Progenitor cell of endocrine pancreas (in vitro differentiated cells): ENCODE measurements at places on chromosomes 7 and 10.

DNA sequence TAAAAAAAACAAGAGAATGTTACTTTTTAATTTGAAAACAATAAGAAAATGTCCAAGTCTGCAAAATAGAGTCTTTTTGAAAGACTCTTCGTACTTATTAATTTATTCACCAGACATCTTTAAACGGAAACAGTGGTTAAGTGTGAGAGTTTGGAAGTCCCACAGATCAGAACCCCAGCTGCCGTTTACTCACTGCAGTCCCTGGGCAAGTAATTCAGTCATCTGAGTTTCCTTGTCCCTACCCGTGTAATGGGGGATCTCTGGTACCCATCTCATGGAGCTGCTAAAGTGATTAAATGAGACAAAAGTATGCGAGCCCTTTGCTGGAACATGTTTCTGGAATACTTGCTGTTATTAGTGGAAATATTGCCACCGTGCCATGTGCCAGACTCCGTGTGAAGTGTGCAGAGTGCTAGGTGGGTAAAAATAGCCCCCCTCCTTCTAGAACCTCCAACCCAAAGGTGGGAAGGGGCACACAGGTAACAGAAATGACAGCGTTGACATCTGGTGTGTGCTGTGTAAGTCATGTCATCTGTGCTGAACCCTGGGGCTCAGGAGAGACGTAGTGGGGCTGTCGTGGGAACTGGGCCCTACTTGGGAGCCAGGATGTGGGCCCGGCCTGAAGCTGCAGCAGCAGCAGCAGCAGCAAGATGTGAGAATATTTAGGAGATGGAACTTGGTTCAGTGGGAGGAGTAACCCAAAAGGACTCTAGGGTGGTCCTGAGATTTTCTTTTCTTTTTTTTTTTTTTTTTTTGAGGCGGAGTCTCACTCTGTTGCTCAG, 140.5 kb downstream of the CUX1 start:
- DNase-seq, result no peak

- no peak for DNase-seq
Measured at GRCh38 chr7:104973909-104974415, 40.0 kb upstream of the KMT2E start.

GRCh38 chr10:1009071-1009494, 16.6 kb downstream of the IDI2 start:
- no peak for DNase-seq

DNA sequence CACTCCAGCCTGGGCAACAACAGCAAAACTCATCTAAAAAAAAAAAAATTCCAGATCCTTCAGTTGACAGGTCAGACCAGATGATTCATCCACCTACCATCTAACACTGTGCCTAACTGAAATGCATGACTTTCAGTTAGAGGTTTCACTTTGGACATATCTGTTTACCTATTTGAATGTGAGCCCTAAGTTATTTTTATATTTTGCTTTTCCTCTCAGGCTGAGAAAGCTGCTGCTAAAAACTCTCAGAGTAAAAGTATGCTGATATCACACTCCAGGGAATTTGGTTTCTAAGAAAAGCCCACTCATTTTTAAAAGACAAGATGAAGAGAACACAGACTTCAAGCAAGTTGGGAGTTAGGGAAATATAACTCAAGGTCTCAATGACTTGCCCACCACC, 126.0 kb downstream of the SGMS1 start:
- no peak for DNase-seq

DNA sequence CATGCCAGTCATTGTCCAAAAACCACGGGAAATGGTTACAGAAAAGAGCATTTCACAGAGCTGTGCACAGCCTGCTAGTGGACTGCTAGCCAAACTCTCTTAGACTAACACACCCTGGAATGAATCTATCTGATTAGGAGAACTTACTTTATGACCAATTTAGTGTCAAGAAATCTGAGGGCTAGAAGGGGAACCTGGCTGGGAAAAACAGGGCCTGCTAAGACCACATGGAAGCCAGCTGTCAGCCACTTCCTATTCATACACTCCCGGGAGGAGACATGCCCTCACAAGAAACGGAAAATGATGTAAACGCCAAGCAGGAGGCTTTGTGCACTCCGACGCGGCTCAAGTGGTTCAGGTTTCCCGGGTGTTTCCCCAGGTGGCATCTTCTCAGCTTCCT, 54.8 kb downstream of the MPP7 start:
- no peak for DNase-seq

GRCh38 chr10:119826771-119827170, 45.9 kb downstream of the MCMBP start:
- no peak for DNase-seq

DNA sequence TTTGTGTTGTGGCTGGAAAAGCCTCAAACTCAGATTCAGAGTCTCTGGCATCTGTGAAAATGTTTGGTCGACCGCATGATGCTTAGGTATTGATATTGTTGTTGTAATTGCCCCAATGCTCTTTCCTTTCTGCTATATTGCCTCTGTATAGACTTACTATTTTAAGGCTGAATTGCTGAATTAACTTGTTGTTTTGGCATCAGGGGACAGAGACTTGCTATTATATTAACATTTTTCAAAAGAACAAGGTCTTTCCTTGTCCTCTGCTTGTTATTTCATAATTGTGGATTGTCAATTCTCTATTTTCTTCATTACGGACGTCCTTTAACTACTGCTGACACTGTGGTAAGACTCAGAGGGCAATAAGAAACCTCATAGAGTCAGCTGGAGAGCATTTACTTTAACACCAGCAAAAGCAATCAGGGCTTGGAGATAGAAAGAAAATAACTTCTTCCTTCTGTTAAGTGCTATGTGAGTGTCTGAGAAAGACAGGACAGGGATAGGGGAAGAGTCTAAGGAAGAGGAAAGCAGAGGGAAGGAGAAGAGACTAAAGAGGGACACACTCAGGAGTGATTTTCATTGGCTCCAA, 17.6 kb downstream of the CPED1 start:
- DNase-seq, result no peak

DNA sequence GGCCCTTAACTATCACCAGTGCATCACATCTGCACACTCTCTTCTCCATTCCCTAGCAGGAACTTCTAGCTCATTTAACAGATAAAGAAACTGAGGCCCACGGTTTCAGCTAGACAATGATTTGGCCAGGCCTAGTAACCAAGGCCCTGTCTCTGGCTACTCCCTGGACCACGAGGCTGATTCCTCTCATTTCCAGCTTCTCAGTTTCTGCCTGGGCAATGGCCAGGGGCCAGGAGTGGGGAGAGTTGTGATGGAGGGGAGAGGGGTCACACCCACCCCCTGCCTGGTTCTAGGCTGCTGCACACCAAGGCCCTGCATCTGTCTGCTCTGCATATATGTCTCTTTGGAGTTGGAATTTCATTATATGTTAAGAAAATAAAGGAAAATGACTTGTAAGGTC, 13.5 kb downstream of the AQP1 start:
- no peak for DNase-seq

- no peak for DNase-seq
Measured at GRCh38 chr10:77072361-77072835, 565.2 kb downstream of the KCNMA1 start.

- no peak for DNase-seq
Measured at GRCh38 chr7:88477976-88478375, 171.3 kb upstream of the STEAP4 start.

- no peak for DNase-seq
Measured at GRCh38 chr10:3780021-3780770, 4.8 kb downstream of the KLF6 start.

GRCh38 chr10:48773580-48773979, 88.9 kb downstream of the WDFY4 start:
- DNase-seq, result no peak

DNA sequence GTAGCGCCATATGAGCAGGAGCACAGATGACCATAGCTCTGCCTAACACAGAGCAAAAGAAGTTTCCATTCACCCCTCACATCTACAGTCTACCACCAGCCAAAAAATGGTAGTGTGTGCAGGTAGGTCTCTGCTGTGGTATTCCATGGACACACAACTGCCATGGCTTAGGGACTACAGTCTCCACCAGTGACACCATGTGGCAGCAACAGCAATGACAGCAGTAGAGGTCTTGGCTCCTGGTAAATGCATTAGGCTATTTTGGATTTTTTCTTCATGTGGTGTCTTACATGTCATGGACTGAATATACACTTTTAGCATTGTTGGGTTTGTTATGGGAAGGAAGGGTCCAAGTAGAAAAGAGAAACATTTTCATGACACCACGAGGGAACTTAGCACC, 70.1 kb upstream of the CABCOCO1 start:
- DNase-seq, result no peak

DNA sequence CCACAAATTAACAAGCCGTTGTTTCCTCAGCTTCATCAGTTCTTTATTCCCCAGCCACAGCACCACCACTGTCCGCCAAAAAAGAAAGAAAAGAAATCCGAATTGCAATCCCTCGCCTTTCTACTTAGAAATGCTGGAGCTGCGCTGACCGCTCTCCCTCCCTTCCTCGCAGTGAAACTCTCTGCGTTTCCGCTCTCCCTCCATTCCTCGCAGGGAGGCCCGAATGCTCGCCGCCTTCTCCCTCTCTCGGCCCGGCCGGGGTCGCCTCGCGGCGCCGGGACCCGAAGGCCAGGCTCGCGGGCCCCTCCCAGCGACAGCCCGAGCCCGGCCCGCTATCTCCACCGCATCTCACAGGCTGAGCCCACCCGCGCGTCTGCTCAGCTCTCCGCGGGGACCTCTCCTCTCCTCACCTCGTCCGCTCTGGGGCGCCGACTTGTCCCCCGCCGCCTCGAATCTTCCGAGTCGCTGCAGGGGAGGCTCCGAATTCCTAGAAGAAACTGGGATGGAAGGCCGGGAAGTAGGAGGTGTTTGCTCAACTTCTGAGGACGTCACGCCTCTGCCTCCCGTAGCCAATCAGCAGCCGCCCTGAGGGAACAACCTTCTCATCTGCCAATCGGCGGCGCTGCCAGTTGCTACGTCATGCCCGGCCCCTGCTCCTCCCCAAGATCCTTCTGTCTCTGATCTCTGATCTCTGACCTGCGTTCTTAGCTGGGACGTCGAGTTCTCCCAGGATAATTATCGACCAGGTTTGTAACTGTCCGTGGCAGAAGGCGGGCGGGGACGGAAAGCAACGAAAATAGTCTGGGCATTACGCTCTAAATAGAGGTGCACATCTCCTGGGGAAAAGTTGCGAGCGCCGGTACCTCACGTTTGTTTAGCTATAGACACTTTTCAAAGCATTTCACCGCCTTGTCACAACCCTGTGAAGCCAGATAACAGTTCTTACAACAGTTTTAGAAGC, at the start of gene AASS:
TSS of gene AASS (minus strand) at position 499 of the 961 bp plus-strand sequence. CDS start 10,523 bp downstream, outside the sequence.
- peak; percentile 87 for DNase-seq

DNA sequence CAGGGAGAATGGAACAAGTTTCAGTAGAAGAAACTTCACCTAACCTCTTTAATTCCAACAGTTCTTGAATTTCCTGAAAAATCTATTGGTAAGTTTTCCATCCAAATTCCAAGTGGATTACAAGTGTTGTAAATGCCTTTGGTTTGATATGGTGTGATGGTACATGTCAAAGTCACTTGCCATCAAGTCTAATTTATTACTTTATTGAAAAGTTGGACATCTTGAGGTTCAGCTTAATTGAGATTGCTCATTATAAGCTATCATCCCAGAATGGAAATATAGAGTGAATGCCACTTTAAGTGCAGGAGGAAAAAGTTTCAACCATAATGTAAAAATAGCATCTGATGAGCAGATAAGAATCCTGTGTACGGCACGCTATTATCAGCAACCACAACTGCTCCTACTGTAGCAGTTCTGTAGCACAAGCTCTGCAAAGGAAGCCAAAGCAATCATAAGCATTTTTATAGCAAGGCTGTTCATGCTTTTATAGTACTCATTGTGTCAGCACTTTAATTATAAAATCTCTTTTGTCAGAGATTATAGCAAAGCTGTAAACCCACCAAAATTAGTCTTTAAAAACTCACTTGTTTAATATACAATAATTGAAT, 991.8 kb upstream of the PHF14 start:
- DNase-seq, result no peak

DNA sequence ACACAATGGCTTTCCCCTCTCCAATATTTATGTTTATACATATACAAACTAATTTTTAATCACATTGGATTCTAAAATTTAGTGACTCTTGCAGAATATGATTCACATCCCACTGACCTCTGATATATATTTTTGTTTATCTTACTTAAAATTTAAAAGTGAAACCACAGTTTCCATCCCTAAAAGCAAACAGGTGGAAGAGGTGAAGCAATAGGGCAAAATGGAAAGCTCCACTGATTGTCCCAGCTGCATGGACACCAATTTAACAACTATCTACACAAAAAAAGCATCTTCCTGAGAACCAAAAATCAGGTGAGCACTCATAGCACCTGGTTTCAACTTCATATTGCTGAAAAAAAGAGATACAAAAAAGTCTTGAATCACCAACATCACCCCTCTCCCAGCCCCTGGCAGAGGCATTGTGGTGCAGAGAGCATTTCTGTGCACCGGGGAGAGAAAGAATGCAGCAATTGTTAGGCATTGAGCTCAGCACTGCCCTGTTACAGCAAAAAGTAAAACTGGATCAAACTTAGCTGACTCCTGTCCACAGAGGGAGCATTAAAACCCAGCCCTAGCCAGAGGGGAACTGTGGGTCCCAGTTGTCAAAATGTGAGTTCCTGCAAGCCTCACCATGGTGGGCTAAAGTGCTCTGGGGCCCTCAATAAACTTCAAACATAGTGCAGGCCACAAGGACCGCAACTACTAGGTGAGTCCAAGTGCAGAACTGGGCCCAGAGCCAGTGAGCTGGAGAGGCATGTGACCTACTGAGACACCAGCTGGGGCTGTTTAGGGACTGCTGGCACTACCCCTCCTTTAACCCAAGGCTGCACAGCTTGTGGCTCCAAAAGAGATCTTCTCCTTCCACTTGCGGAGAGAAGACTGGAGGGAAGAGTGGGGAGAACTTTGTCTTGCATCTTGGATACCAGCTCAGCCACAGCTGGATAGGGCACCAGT, 92.1 kb downstream of the SIRT1 start:
- DNase-seq, result no peak

- DNase-seq, result no peak
Measured at GRCh38 chr10:45399113-45399512, 25.1 kb downstream of the ALOX5 start.

DNA sequence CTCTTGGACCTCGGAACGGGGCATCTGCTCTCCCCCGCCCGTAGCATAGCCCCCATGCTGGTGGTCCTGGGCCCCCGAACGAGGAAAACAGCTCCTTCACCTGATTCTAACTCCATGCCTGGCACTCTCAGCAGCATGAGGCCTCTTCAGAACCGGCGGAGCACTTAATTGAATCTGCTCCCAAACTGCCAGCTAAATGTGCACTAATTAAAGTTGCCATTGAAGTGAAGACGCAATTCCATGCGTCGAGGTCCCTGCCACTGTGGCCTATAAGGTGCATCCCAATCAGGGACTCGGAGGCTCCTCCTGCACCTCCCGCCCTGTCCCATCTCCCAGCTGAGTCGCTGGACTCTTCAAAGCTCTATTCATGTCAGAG, 41.3 kb upstream of the ADGRA1 start:
- no peak for DNase-seq

- DNase-seq, result no peak
Measured at GRCh38 chr10:19832699-19833098, 16.5 kb downstream of the PLXDC2 start.

GRCh38 chr10:14163377-14164086, 167.2 kb downstream of the FRMD4A start:
- DNase-seq, result no peak

GRCh38 chr7:29332875-29333855, 138.6 kb downstream of the CHN2 start:
- no peak for DNase-seq
